ENCODE measurements at places on chromosomes 5 and 9.
A peak's percentile ranks its signal among the peaks of the same experiment; 100 is the strongest.

DNA sequence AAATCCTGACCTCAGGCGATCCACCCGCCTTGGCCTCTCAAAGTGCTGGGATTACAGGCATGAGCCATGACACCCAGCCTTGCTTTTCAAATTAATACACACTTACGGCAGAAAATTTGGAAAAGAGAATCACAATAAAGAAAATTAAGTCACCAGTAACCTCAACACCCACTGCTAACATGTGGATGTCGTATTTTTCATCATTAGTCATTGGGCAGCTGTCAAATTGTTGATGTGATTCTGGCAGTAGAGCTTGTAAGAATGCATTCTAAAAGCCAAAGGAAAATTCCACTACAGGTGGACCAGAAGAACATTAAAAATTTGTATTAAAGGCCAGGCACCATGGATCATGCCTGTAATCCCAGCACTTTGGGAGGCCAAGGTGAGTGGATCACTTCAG is 237.3 kb upstream of the TUT7 start:
- no peak for DNase-seq

- no peak for DNase-seq
Measured at GRCh38 chr5:60487476-60487875, 212.5 kb downstream of the DEPDC1B start.

DNA sequence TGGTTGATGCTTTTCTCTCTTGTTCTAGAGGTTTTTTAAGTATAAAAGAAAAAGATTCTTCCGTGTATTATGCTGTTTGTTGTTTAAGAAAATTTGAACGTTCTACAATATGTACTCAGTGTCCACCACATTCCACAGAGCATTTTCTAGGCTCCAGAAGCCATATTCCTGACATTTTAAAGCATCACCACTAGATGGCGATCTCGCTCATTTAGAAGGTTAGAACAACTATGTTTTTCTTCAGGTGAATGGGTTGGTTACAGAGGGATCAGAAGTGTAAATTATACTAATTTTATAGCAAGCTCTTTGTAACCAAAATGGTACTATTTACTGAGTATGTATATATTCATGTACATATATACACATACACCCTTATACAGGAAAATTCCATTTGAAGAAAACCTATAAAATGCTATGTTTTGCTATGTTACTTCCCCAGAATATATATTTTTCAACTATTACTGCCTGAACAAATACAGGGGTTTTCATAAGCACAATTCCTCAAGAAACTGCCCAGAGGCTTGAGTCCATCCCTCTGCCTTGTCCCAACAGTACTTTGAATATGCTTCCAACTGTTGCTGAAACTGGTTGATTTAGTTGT is 284.3 kb downstream of the CCDC171 start:
- DNase-seq = peak; percentile 30

DNA sequence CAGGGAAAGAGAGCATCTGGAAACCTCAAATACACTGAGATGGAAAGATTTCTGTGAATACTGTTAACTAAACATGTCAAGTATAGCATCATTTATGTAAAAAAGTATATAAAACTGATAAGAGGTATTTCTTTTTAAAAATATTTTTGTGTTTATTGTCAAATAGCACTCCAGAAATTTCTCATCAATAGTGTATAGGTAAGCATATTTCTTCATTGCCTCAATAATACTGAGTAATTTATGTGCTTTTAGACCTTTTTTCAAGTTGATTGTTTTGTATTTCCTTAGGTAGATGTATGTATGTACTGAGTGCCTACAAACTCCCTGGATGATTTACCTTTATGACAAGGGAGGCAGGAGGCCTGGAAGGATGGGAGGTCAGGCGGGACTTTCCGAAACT is 196.3 kb downstream of the ROR2 start:
- DNase-seq = no peak

DNA sequence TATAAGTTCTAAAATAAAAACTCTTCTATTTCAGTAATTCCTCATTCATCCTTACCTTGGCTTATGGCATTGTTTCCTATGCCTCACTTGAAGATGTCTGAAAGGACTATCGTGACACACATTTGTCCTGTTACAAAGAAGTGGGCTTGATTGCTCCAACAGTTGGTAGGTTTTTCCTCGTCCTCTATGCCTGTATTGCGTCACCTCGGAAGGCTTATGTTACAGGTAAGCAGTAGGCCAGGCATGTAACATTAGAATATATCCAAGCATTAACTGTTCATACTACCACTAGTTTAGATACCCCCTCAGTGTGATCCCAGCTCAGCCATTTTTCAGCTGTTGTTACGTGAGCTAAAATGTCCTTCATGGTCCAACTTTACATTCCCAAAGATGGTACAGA is 116.7 kb downstream of the MLLT3 start:
- DNase-seq = no peak

- no peak for DNase-seq
Measured at GRCh38 chr5:68418201-68418600, 202.6 kb downstream of the PIK3R1 start.

DNA sequence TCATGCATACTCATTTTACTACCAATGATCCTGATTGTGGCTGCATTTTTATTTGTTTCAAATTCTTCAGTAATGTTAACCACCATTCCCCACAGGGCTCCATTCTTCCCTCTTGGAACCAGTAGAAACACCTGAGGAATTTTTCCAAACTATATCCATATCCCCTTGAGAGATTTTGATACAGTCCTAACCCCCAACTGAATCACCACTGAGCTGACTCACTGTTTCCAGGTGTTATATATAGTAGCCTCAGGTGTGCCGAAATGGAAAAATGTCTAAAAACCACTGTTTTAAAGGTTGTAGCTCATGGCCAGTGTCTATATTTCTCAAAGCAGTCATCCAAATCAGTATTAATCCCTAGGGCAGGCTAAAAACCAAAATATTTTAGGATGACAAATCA is 85.2 kb downstream of the MRPS27 start:
- DNase-seq = no peak

- no peak for DNase-seq
Measured at GRCh38 chr5:95403996-95404395, 12.8 kb downstream of the FAM81B start.

DNA sequence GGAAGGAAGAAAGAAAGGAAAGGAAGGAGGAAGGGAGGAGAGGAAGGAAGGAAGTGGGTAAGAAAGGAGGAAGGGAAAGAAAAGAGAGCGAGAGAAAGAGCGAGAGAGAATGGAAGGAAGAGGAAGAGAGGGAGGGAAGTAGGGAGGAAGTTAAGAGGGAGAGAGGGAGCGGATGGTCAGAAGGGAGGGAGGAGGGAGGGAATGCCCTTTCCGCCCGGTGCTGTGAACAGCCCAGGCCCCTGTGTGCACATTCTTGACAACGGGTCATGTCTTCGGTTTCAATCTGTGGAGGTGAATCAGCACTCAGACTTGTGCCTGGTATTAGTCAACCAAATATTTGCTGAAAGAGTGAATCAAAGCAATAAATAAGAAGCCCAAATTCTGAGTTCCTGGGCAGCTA is 39.2 kb downstream of the PRUNE2 start:
- DNase-seq = peak; percentile 85

GRCh38 chr5:154329062-154329461 is 116.7 kb upstream of the SAP30L start:
- DNase-seq = no peak

DNA sequence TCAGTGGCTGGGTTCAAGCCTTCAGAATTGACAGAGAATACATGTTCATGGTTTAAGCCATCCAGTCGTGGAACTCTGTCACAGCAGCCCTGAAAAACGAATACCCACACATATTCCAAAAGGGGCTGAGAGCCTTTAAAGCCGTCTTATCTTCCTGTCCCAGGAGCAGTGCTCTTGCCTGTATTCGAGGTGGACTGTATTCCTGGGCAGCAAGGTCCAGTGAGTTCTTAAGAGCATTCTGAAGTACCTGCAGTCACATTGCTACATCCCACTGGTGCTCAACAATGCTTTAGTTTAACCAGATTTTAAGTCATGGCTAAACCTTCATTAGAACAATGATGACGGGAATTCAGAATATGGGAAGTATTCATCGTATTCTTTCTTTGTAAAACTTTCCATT is 380.7 kb upstream of the KLF4 start:
- no peak for DNase-seq

DNA sequence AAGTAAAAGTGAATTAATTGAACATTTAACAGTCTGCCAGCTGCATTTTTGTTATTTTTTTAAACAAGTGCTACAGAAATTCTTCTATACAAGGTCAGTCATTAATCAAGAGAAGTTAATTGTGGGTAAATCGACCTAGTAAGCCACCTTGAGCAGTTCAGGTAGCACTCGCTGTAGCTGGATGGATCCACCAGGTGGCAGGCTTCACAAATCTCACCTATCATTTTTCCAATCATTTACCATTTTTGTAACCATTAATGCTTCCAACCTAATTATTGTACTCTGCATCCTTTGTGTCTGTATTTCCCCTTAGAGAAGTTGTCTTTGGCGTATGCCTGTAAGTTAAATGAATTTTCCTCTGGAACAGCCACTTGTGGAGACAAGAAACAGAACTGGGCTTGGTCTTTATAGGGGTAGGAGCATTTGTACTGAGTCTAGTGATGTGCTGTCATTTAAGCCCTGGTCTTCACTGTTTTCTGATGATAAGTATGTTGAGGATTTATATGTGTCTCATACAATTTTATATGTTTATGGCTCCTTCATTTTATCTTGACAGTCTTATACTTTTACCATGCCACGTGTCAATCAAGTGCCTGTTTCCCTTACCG is 39.5 kb downstream of the CD180 start:
- no peak for DNase-seq

DNA sequence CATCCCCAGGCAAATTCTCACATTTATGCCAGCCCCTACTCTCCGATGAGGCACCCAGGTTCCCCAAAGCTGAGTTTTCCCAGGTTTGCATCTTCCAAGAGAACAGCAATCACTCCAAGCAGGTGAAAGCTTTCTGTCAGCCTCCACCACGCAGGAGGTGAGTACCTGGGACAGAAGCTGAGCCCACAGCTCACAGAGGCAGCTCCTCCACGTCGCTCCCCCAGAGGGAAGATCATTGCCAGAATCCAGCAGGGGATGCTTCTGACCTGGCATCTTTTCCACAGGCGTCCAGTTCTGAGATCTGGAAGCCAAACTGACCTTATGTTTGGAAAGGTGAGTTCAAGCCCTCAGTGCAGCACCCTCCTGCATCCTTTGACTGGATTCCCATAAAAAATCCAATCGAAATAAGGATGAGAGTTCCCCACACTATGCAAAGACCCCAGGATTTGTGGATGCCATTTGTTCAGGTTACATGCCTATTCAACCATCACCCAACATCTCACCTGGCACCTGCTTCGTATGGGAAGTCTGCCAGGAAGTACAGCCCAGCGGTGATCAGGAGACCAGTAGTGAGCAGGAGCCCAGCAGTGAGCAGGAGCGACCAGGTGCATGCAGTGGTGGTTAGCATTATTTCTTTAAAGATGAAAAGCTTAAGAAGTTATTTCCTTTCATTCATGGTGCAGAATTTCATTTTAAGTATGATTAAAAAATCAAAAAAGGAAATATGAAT is 47.4 kb upstream of the OLFM1 start:
- no peak for DNase-seq

DNA sequence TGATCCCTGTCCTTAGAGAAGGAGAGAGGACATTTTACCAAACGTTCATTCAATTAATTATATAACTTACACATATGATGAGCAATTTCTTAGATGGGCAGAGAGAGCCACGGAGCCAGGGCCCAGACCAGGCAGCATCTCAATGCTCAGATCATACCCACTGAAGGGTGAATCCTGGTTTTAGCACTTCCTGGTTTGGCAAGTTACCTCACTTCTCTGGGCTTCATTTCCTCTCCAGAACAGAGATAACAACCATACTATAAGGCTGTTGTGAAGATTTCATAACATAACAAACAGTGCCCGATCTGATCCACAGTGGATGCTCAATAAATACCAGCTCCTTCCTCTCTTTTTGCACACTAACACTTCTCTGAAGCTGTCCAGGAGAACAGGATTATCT is 271.1 kb downstream of the DENND1A start:
- no peak for DNase-seq

DNA sequence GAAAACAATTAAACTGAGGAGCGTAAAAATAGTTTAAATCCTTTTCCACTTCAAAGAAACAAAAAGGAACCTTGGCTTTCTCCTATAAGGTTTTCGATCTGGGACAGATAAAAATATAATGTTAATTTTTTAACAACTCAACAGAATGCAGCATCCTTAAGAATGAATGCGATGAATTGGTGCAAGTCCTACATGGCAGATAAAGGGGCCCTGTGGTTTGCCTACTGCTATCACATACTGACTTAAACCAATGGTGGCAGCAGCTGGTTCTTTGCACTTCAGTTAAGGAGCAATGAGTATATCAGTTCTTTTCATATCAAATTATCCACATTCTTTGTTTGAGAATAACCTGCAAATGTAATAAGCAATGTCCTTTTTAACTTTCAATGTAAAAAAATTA is 12.4 kb upstream of the TYRP1 start:
- DNase-seq = no peak

- DNase-seq = no peak
Measured at GRCh38 chr5:137563301-137563645, 64.1 kb upstream of the SPOCK1 start.
